T1000 (cell line): ENCODE measurements at places on chromosomes 11 and 22.
A peak's percentile ranks its signal among the peaks of the same experiment; 100 is the strongest.

GRCh38 chr11:2215230-2215560, 43.6 kb upstream of the TH start:
- no peak for DNase-seq

- DNase-seq = no peak
Observed at GRCh38 chr11:116618461-116618860, 154.3 kb downstream of the BUD13 start.

DNA sequence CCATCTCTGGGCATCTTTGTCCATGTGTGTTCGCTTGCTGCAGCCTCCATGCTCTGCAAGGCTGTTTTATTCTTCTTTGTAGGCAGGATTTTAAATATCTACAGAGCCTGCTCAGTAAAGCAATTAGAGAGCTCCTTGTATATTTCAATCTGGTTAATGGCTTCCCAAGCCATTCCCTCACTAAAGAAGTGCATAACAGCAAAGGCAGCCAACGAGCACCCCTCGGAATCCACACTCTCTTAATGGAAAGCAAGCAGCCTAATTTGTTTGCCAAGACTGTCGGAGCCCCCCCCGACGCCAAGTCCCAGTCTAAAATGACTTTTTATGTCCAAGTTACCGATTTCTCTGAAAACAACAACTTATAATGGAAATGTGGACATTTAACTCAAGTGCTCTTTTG, 123.6 kb downstream of the ARL14EP start:
- no peak for DNase-seq

DNA sequence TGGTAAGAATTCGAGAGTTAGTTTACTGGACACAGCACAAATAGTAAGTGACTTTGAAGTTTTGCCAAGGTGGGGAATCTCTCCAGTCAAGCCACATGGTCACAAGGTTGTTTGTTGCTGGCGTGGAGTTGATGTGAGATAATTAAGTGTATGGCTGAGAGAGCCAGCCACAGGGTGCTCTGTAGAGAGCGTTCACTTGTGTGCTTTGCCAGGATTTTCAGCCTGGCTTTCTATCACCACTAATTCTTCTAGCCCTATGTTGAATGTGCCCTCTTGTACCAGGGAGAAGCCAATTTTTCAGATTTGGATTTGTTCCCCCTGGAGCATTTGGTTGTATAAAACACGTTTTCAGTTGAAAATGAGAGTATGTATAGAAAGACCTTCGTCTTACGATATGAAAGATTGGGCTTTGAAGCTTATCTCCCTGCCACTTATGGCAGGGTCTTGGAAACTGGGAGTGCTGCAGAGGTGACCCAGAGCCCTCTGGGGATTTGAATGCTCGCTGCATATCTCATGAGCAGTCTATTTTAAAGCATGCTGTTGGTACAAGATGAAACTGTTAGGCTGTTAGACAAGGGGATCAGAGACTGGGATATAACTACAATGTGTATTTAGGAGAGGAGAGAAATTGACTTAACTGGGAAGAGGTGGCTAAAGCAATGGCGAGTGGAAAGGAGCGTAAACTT, 28.6 kb downstream of the CSRP3 start:
- no peak for DNase-seq

GRCh38 chr11:68950270-68950669, 30.5 kb downstream of the MRGPRD start:
- DNase-seq = no peak

GRCh38 chr11:112303616-112304015, 43.0 kb upstream of the PLET1 start:
- DNase-seq = no peak

- no peak for DNase-seq
Observed at GRCh38 chr11:80024119-80024518, 583.3 kb upstream of the TENM4 start.

DNA sequence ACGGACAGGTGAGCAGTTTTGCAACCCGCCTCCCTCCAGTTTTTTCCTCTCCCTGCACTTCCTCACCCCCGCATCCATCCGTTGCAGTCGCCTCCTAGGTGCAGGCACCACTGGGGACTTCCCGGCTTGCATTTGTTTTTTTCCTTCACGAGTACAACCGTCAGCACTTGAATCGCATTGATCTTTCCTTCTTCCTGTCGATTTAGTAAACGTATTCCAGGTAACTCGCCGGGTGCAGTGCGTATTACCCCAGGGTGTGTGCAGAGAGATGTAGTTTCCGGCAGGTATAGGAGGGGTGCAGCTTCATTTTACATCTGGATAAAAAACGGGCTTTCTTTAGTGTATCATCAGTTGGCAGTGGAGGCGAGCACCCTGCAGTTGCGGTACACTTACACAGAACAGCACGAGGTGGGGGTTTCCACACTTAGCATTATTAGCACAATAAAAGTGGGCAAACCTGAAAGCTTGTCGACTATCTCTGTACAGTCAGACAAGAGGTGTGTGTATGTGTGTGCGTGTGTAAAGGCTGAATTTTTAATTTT, at the start of gene SORL1-AS1:
Gene SORL1-AS1, minus strand, starts transcription at position 359 of the 542 bp plus-strand sequence.
- no peak for DNase-seq

DNA sequence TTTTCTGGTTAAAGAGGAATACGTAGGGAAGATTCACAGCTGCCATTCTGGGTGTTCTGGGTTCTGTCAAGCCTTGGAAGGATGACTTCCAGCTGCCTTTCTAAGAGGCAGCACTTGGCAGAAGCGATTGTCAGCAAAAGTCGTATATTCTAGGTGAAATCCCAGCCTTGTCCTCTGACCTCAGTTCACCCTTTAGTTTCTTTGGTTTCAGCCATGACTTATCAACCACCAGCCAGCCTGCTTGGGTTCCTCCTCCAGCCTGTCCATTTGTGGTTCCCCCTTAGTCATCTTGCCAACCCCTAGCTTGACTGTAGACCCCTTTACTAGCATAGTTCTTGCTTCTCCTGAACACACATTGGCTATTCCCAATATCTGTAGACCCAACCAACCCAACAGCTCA, 102.3 kb upstream of the CD44 start:
- no peak for DNase-seq

- DNase-seq = no peak
Observed at GRCh38 chr11:134474942-134475341, 62.9 kb upstream of the B3GAT1 start.

GRCh38 chr22:20571531-20572007, 64.2 kb downstream of the MED15 start:
- DNase-seq = no peak

GRCh38 chr11:37770145-37770544, 1172.1 kb upstream of the RAG2 start:
- no peak for DNase-seq

- no peak for DNase-seq
Observed at GRCh38 chr11:128763224-128763623, 69.4 kb downstream of the FLI1 start.

GRCh38 chr11:68373189-68373814, 60.9 kb downstream of the LRP5 start:
- DNase-seq = no peak

GRCh38 chr11:518463-519202, 11.6 kb upstream of the RNH1 start:
- peak; percentile 95 for DNase-seq

DNA sequence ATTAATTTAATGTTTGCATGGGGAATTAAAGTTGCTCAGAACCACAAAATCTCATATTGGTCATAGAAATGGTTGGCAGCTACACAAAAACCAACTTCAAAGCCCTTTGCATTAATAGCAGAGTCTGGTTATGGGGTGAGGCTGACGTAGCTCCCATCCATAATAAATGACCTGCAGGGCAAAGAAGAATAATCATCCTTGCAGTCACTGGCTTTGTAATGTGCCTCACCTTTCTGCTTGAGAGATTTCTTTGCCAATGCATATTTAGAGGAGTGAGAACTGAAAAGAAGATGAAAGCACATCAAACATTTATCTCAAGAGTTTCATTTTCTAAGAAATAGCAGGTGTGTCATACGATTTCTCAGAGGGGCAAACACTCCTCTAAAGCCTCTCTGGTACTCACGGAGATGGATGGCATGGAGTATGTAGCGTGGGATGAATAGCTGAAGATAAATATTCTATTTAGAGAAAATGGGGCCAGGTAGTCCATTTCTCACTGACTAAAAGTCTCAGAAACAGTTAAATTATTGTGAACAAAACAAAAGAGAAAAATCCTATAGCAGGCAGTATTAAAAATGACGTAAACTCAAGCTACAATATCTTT, 1491.9 kb downstream of the FAM181B start:
- no peak for DNase-seq

GRCh38 chr11:6062691-6063358, 32.3 kb upstream of the OR56A1 start:
- DNase-seq = no peak

- no peak for DNase-seq
Observed at GRCh38 chr22:41696703-41697102, 2.6 kb upstream of the MEI1 start.
